Left forelimb (tissue), 1 donor: ENCODE measurements at places on chromosomes 6 and 20.

- no peak for DNase-seq
These were observed 28.1 kb downstream of the DACT2 start for GRCh38 chr6:168291450-168291849.

GRCh38 chr20:10537850-10538480, 102.9 kb downstream of the SLX4IP start:
- no peak for DNase-seq

DNA sequence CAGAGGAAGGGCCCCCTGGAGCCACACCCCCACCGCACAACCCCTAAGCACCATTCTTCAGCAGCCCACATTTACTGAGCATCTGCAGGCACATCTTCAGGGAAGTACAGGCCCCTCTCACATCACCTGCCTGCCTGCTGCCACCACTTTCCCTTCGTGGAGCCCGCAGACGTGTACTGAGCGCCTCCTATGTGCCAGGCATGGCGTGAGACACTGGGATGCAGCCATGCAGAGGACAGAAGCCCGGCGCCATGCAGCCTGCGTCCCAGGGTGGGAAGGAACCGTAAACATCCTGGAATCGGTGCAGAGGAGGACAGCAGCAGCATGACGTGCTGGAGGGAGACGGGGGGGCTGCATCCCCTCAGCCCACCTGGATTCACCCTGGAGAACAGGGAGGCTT, 78.1 kb downstream of the GRM4 start:
- no peak for DNase-seq

DNA sequence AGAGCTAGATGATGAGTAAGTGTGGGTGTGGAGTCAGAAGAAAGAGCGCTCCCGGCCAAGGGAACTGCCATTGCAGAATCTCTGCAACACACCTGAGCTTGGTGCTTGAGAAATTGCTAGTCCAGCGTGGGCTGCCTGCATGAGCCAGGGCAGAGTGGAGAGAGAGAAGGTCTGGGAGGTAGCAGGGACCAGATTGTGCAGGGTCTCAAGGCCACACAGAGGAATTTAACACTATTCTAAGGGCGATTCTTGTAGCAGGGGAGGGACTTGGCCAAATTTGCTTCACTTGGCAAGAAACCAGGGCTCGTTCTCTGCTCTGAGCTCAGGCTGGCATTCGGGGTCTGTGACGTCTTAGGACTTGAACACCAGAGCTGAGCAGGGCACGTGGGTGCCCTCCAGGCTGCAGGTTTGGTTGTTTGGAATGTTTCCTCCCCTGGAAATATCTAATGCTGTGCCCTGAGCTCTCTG, 53.5 kb downstream of the BCAS4 start:
- DNase-seq = no peak

GRCh38 chr6:114000069-114000468, 29.1 kb upstream of the HDAC2 start:
- no peak for DNase-seq
